ENCODE measurements at places on chromosomes 13 and 19. TPM values are rescaled to one million over a fixed set of nuclear protein-coding genes. Genes with fewer than 3 reads are reported as not detected.
A peak's percentile ranks its signal among the peaks of the same experiment; 100 is the strongest.

DNA sequence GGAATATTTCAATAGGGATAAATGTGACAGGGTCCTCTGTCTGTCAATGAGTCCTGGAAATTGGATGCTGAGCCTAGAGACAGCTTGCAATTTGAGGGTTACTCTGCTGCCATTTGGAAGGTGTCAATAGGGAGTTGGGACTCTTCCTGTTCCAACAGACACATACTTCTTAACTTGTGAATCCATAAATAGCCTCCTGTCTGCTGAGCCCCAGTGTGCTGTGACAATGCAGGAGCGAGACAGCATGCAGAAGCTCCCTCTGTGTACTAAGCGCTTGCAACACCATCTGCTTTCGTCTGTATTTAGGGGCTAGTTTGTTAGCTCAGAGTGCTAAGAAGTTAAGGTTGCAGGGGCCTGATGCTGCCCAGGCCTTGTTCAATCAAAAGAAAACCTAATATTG, 58.5 kb upstream of the GPR12 start:
- no peak for DNase-seq

DNA sequence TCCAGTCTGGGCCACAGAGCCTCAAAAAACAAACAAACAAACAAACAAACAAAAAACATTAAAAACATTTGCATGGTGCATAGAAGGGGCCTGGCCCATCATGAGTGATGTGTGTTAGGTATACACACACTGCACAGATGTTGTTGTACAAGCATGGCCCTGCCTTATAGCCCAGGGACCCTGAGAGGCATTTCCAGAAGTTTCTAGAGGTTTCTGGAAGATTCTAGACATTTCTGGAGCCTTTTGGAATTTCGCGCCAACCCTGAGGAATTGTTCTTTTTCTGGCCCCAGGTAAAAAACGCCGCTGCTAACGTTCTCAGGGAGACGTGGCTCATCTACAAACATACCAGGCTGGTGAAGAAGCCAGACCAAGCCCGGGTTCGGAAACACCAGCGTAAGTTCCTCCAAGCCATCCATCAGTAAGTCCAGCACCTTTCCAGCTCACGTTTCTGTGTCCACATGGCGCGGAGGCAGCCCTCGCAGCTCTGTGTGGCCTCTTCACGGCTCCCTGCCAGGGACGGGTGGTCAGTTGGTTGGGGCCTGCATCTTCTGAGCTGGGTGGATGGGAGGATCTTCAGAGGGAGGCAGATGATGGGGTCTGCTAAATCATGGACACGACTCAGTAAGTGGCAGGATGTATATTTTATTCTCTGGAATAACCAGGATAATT, 18.4 kb upstream of the ARRDC2 start:
- no peak for DNase-seq

DNA sequence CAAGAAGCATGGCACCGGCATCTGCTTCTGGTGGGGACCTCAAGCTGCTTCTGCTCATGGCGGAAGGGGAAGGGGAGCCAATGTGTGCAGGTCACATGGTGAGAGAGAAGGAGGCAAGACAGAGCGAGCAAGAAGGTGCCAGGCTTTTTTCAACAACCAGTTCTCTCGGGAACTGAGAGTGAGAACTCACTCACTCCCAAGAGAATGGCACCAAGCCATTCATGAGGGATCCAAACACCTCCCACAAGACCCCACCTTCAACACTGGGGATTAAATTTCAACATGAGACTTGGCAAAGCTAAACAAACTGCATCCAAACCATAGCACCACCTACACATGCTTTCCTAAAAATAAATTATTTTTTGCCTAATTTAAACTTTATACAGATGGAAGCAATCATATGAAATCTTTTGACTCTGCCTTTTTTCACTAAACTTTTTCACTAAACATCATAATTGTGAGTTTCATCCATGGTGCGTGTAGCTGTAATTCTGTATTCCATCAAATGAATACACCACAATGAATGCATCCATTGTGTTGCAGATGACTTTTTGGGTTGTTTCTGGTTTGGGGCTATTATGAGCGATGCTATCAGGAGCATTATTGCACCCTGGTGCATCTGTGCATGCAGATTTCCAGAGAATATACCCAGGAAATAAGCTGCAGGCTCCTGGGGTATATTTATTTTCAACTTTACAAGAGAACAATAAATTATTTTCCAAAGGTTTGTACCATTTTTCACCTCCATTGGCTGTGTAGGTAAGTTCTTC, 14.6 kb upstream of the IPO5 start:
- no peak for DNase-seq

DNA sequence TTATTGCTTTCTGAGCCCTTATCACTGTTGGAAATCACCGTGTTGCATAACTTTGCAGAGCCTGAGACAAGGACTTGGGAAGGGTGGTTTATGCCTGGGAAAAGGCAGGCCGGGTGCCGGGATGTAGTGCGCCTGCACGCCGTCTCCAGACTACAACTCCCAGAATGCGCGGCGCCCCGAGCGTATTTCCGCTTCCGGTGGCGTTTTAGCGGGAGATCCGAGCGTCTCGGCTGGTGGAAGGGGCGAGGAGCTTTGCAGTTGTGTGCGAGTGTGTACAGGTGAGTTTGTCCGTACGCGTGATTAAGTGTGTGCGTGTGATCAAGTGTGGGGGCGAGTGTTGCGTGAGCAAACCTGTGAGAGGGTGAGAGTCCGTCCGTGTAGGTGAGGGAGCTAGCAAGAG, 75.4 kb downstream of the PEG3 start:
- DNase-seq, result peak; percentile 69

- DNase-seq, result no peak
Measured at GRCh38 chr13:102648046-102648445, 46.8 kb downstream of the METTL21C start.

GRCh38 chr19:30443531-30444252, 71.5 kb downstream of the ZNF536 start:
- no peak for DNase-seq

ETFB gene
- polyA plus RNA-seq, result 110 TPM
